Muscle of leg (tissue), 16 donors: ENCODE measurements at places on chromosomes 12 and 14.

- no peak for DNase-seq
These were observed 126.0 kb upstream of the VRK1 start for GRCh38 chr14:96671218-96671617.

DNA sequence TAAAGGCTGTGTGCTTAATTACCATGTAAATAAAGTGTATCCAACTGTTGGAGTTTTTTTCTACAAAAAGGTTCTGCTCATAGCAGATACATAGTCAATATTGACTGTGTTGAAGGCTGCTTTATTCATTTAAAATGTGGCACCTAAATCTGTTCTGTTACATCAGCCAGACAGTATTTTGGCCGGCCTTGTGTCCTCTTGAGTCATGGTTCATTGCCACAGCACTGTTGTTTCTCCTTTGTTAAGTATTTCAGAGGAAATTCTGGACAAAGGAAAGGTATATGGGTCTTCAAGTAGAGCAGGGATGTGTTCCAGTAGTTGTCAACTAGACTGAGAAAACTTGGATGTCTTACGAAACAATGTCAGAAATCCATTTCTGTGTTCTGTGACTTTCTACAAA, 95.5 kb downstream of the SLC38A6 start:
- DNase-seq = peak; percentile 46

DNA sequence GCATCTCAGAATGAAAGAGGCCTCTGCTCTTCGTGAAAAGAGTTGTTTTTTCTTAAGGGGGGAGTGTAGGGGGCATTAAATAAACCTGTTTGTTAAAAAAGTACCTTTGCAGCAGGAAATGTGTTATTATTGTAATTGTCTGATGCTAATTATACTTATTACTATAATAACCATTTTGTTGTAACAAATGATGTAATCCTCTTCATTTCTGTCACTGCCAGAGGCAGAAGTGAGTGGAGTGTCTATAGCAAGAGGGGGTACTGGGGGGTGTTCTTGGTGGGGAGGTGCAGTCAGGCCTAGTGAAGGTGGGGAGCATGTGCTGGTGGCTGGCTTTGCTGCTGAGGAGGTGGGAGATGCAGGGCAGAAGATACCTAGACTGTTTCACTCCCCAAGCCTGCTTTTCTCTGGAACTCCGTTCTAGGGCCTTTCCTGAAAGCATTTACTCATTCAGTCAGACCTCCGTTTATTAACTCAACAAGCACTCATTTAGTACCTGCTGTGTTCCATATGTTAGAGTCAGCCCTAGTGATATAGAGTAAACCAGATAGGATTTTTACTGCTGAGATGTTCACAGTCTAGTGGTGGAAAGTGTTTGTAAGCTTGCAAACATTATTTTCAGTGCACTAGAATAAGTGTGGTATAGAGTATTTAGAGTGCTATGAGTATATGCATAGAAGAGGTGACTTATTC, 77.5 kb upstream of the CISTR start:
- DNase-seq = no peak

DNA sequence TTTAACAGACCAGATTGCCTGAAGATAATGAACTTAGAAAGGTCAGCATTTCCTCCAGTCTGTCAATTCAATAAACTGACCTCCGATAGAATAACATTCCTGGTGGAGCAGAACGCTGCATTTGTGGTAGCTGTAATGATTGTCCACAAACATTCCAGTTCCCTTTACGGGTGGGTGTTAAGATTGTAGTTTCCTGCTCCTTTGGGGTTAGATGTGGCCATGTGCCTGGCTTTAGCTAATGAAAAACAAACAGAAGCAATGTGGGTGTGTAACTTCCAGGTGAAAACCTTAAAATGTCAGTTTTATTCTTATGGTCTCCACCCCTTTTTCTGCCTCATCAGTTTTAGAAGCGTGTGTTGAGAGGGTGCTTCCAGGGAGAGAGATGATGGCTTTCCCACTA, 217.3 kb upstream of the CRY1 start:
- no peak for DNase-seq

DNA sequence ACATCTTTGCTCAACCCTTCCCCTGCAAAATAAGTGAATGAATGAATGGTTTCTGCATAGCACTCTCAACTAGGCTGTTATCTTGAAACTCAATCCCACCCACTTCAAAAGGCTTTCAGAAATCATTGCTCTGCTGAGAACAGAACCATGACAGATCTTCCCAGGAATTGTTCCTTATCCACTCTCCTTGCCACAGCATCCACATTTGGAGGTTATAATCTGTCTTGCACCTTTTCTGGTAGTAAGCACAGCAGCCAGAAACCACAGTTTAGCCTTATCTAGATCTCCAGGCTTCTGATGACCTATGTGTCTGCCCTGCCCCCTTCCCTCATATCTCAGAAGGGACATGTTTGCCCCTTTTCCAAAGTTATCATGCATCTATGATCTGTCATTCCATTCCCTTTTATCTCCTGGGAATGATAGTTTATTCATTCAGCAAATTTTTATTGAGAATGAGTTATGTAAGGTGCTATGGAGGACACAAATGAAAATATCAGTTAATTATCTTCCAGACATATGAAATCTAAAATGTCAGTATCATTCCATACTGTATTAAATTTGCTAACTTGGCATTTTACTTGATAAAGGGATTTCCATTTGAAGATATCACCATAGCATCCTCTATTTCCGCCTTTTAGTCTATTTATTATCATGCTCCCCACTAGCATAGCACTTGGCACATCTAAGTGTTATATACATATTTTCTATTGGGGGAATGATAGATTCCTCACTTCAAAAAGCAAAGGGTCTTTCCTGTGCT, 21.4 kb downstream of the LGR5 start:
- no peak for DNase-seq

DNA sequence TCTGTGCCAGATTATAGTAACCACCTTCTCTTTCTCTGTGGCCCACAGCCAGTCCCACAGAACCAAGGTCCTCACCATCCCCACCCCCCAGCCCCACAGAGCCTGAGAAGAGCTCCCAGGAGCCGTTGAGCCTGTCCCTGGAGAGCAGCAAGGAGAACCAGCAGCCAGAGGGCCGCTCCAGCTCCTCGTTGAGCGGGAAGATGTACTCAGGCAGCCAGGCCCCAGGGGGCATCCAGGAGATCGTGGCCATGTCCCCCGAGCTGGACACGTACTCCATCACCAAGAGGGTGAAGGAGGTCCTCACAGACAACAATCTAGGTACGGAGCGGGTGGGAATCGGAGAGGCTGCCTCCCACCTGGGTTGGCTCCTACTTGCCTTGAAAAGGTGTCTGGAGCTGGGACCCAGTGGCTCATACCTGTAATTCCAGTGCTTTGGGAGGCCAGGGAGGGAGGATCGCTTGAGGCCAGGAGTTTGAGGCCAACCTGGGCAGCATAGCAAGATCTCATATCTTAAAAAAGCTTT, 34.4 kb downstream of the PHETA1 start:
- no peak for DNase-seq

DNA sequence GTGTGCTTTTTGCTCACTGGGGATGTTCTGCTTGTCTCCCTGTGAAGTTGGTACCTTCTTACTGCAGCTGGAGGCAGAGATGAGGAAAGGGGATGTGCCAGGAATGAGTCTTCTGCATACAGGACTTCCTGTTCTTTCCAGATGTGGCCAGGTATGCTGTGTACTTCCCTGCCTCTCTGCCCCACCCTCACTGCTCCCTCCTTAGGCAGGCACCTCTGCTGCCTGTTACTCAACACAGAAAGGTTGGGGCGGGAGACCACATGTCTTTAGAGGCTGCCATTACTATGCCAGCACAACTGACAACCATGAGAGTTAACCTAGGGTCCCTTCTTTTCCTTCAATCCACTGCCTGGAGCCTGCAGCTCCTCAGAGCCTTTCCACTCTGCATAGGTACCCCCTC, 2.0 kb upstream of the OAS3 start:
- no peak for DNase-seq
